Left ventricle myocardium superior (tissue), 1 donor: ENCODE measurements at places on chromosomes 7 and 10. TPM values are rescaled to one million over a fixed set of nuclear protein-coding genes. Genes with fewer than 3 reads are reported as not detected.

The FAM25G gene
- not detected for total RNA-seq

The DEPP1 gene
- total RNA-seq = 32.2 TPM

The SEMA3C gene
- total RNA-seq = 71.7 TPM

The RELN gene
- 2.5 TPM for total RNA-seq

The SEMA4G gene
- 1.6 TPM for total RNA-seq

The SOSTDC1 gene
- total RNA-seq = 1.4 TPM

The MMRN2 gene
- 31.3 TPM for total RNA-seq

The FXYD4 gene
- not detected for total RNA-seq
